ENCODE measurements at places on chromosomes 3 and 15. TPM values are rescaled to one million over a fixed set of nuclear protein-coding genes. Genes with fewer than 3 reads are reported as not detected.
A peak's percentile ranks its signal among the peaks of the same experiment; 100 is the strongest.

- no peak for DNase-seq
These were observed 32.7 kb downstream of the CADM2 start for GRCh38 chr3:84991422-84991900.

DNA sequence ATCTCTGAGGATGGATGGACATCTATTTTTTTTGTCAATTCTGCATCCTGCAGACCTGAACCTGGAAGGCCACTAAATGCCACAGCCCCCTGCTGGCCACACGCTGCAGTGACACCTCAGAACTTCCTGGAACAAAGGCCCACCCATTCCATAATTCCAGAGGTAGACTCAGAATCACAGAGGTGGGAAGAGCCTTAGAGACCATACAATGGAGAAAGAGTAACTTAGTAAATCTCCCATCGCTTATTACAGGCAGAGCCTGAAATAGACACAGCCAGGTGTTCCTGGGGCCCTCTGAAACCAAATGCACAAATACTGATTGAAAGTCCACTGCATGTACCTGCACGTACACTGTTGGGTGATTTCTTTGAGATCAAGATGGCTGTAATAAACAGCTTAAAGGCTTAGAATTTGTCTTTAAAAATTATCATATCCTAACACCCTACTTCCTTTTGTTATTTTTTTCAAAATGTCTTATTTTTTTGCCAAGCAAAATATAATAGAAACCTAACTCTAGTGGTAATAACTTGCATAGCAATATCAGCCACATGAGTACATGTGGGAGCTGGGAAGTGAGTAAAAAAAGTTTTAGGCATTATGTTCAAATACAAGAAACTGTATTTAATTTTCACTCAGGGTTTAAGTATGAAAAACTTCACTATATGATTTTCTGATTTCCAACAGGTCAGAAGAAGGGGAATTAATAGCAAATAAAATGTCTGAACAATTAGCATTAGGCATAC lies 62.7 kb downstream of the EOMES start:
- DNase-seq, result peak; percentile 44

DNA sequence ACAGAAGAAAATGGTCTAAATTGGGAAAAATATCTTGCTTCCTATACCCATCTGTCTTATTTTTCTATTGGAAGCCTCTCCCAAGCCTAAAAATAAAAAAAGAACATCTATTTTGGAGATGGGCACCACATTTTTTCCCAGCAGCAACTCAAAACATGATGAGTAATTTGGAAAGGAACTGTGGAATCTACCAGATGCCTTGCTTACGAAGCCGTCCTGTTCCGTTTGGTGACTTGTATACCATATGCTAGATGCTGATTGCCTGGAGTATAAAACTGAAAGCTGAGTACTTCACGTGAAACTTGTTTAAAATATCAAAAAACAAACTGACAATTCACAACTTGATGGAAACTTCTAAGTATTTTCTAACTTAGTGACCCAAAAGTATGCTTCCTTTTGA lies 491.0 kb downstream of the ROBO2 start:
- DNase-seq, result no peak

HES1 gene
- total RNA-seq, result 3.0 TPM
